ENCODE measurements at places on chromosomes 2 and 18.

- no peak for DNase-seq
Observed at GRCh38 chr2:179861027-179861415, 391 bp downstream of the ZNF385B start.

GRCh38 chr18:38406607-38407006, 841.0 kb upstream of the CELF4 start:
- DNase-seq: no peak

- DNase-seq: no peak
Observed at GRCh38 chr2:151826737-151827157, 1.5 kb downstream of the ARL5A start.

DNA sequence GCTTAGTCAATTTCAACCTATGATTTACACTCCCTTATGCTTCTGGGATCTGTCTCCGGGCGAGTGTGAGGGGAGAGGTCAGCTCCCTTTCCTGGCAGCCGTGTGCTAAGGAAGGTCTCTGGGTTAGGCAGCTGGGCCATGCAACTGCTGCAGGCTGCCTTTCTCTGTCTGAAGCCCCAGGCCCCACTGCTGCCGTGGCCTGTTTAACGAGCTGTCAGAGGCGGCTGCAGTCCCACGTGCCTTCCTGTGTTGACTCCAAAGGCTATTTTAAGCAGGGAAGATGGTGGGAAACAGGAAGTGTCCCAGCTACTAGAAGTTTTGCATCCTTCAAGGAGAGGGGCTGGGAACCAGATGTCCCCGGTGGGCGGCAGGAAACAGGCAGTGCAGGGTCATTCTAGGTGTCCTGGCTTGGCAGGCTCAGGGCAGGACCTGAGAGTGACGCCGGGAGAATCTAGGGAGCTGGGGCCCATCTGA, 186.4 kb downstream of the TNS1 start:
- peak; percentile 10 for DNase-seq

- no peak for DNase-seq
Observed at GRCh38 chr2:89842180-89842908, 1150.9 kb downstream of the RPIA start.

GRCh38 chr2:83842421-83842820, 616.7 kb downstream of the SUCLG1 start:
- no peak for DNase-seq

GRCh38 chr2:108367561-108368175, 10.1 kb upstream of the SULT1C4 start:
- no peak for DNase-seq

- DNase-seq: peak; percentile 47
Observed at GRCh38 chr2:75632091-75632701, 14.4 kb upstream of the MRPL19 start.

- peak; percentile 21 for DNase-seq
Observed at GRCh38 chr2:80001701-80002101, 302.9 kb downstream of the LRRTM1 start.

GRCh38 chr2:54665436-54665856, 58.0 kb upstream of the EML6 start:
- no peak for DNase-seq

GRCh38 chr2:46248171-46248570, 49.0 kb upstream of the EPAS1 start:
- no peak for DNase-seq

GRCh38 chr2:27891673-27892105, 1.2 kb downstream of the BABAM2 start:
- no peak for DNase-seq

Data from GM04504 (cell line).